ENCODE measurements at places on chromosomes 7 and 10. TPM values are rescaled to one million over a fixed set of nuclear protein-coding genes. Genes with fewer than 3 reads are reported as not detected.

DNA sequence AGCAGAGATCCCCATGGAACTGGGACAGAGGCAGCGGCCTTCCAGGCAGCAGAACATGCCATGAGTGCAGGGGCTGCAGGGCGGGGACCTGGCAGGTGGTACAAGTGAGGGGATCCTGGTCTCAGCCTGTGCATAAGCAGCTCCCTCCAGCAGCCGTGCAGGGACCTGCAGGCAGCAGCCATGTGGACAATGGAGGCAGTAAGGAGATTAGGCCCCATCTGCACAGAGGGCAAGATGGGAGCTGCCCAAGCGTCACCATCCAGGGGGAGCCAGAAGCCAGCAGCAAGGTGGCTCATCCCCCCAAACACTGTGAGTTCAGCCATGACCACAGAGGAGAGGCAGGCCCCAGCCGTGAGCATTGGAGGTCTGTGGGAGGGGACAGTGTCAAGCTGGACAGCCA lies 3.1 kb downstream of the DDC start:
- DNase-seq: no peak

Gene TDRD1
- total RNA-seq: 0.64 TPM

DNA sequence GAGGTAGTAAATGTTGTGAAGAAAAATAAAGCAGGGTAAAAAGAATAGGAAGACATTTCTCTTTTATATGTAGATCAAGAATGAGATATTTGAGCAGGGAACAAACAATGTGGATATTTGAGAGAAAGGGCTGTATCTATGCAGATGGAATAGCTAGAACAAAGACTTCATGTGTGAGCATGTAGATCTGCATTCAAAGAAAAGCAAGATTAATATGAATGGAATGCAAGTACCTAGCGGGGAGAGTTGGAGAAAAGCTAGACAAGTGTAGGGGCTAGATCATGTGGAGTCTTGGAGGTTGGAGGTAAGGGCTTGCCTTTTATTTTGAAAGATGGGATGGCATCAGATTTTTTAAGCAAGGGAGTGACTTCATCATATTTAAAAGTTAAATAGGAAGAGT lies 27.1 kb downstream of the SHOC2 start:
- no peak for DNase-seq

GRCh38 chr10:114917927-114918672 lies 19.9 kb upstream of the TRUB1 start:
- no peak for DNase-seq

DNA sequence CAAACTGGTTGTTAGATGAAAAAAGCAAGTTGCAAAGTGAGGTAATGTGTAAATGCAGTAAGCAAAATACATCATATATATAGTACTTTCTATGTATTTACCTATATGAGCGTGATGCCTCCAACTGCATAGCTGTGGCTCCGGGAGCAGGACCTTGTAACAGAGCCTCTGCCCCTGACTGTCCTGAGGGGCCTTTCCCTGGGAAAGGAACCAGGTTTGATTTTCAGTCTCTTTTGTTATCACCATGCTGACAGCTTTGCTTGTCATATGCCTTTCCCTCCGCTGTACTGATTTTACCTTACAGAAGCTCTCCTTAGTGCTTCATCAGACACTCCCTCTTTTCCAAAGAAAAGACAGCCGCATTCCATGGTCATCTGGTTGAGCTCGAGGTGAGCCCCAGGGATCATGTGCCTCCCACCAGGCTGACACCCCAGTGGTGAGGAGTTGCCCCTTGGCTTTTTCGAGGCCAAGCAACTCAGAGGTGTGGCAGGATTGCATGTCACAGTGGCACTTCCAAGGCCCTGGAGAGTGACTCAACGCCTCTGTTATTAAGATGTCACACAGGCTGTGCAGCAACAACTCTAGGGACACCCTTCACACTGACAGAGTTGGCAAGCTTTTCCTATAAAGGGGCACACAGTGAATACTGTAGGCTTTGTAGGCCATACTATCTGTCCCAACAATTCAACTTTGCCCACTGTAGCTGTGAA lies 78.9 kb downstream of the ALOX5 start:
- DNase-seq: no peak

DNA sequence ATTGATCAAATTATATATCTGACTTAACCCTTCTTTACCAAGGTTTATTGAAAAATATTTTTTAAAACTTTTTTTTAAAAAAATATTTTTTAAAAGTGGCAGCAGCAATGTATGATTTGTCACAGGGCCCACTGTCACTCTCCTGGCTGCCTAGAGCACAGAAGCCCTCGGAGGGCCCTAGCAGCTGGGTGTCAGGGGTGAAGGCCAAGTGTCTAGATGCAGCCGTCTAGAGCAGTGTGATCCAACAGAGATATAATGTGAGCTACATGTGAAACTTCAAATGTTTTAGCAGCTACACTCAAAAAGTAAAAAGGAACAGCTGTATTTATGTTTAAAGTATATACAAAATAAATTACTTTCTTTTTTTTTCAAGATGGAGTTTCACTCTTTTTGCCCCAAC lies 112.7 kb downstream of the ARHGAP22 start:
- no peak for DNase-seq

- no peak for DNase-seq
Observed at GRCh38 chr7:139886206-139886605, 57.1 kb downstream of the TBXAS1 start.

DNA sequence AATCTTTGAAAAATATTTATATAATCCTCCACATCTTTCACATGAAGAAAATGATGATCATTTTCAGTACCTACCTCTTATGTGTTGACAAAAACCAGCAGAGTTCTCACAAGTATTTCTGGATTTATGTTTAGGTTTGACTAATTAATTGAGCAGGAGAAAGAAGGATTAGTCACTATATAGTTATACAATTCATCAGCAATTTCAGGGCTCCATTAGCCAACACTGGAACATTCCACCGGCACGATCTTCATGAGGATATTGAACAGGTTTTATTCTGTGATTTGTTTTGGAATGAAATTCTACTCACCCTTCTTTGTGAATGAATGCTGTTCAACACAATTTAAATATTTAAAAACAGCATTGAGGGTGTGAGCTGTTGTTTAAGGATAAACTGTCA lies 163.2 kb downstream of the SEM1 start:
- no peak for DNase-seq

GRCh38 chr7:28176174-28176573 lies 4.4 kb downstream of the JAZF1 start:
- DNase-seq: no peak

GRCh38 chr10:35533565-35533964 lies 71.6 kb upstream of the GJD4 start:
- no peak for DNase-seq

DNA sequence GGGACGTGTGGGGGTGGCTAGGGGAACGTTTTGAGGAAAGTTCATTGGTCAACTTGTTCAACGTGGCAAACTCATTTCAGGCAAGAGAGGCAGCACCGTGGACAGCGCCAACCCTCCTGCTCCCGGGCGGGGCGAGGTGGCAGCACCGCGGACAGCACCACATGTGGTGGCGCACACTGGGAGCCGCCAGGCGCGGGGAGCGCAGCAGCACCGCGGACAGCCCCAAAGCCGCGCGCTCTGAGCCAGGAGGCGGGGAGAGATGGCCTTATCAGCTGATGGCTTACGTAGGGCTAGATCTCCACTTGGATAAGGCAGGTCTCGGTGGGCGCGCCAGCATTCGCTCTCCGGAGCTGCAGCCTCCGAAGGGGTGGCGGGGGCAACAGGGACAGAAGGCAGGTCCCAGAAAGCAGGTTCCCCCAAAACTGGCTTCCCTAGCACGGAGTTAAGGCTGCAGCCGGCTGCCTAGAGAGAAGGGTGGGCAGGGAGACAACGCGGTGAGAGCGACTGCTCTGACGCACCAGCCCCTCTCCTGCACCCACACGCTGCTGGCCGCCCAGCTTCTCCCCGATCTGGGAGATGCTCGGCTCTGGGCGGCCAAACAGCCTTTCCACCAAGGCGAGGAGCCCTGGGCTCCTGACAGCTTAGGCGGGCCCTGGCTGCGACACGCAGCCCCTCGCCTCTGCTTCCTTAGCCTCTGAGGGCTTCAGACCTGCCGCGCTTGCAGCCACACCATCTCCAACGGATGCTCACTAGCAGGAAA lies at the start of gene HTR5A:
TSS of gene HTR5A (plus strand) at position 333 of the 760 bp plus-strand sequence. CDS start 576 bp downstream, outside the sequence.
- peak; percentile 88 for DNase-seq

DNA sequence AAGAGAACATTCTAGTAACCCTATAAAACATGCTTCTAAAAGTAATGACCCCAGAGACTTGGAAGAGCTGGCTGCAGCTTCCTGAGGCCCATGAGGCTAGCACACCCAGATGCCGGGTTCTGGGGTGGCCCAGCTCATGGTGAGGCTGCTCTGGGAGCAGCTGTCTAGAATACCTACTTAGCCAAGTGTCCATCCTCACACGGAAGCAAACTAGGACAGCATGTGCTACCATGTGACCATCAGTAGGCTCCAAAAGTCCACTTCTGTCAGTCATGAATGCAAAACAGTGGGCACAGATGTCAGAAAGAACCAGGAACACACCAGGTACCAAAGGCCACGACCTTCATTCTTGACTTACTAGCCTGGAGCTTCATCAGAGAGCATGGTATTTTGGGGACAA lies 32.4 kb downstream of the CTBP2 start:
- no peak for DNase-seq

- no peak for DNase-seq
Observed at GRCh38 chr10:73019100-73019499, 64.5 kb upstream of the PLA2G12B start.

DNA sequence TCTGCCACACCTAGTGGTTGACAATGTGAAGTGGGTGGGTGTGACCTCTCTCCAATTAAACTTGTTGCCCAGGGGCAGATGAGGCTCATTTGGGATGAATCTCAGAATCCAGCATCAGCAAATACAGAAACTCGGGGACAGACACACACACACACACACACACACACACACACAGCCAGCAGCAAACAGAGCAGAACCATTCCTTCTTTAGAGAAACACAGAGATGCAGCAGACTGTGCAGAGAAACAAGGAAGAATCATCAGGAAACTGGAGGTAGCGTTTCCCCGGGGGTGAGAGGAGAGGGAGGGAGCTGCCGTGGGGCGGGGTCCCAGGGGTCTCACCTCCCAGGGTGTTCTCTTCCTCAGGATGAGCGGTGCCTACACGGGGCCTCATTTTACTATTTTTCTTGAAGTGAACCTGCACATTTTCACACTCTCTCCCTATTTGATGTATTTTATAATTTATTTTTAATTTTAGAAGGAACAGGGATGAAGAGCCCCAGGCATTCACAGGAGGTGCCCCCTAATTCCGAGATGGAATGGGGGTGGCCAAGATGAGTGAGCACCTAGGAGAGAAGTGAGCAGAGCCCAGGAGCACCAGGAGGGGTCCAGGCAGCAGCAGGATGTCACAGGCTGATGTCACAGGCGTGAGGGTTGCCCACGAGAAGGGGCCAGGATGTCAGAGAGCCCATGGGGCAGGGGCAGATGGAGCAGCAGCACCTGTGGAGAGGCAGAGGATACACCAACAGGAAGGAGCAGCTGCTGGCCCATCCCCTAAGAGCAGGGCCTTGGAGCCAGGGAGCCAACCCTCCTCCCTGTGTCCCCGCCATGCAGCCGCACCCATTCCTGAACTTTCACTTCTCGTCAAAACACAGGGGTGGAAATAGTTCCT lies 85.3 kb upstream of the PPP2R2D start:
- DNase-seq: no peak

Gene PTN
- total RNA-seq: 1.3 TPM

DNA sequence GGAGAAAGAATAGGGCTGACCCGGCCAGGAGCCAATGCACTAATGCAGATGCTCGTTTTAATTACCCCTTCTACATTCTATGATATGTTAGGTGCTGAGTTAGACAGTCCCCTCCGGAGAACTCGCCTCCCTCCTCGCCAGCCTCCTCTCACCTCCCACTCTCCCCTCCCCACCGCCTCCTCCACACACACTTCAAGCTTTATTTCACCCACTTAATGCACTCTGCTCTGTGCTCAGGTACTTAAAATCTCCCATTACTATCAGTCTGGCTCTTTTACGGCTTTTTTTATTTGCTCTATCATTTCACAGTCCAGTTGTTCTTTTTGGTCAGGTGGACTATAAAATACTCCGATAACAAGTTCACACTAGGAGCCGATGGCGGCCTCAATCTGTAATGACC lies 231.6 kb downstream of the TEX36 start:
- no peak for DNase-seq

DNA sequence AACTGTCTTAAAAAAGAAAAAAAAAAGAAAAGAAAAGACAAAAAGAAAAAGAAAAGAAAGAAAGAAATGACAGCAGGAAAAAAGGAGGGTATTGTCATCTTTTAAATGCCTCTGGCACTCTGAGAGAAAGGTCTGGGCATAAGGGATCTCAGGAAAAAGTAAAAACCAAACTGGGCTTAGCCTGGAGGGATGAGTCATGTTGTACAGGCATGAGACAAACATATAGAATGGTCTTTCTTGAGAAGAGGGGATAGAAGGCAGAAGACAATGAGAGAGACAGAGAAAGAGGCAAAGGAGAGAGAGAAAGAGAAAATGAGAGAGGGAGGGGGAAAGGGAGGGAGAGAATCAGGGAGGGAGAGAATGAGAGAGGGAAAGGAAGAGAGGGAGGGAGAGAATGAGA lies 32.3 kb upstream of the KCNMA1 start:
- no peak for DNase-seq

DNA sequence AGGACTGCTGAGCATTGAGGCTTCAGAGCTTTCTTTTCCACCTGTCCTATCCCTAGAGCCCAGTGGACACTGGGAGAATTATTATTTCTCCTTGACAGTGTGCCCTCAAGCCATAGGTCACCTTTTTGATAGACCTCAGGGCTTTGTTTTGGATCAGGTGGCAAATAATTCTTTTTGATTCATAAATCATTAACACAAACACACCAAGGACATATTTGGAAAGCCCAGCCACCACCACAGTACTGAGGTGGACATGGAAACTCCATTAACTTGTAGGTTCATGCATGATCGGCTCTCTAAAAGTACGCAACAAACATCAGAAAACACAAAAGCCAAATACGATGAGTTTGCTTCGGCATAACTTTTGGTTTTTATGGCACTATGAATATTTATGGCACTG lies 17.8 kb upstream of the PLEKHS1 start:
- no peak for DNase-seq

DNA sequence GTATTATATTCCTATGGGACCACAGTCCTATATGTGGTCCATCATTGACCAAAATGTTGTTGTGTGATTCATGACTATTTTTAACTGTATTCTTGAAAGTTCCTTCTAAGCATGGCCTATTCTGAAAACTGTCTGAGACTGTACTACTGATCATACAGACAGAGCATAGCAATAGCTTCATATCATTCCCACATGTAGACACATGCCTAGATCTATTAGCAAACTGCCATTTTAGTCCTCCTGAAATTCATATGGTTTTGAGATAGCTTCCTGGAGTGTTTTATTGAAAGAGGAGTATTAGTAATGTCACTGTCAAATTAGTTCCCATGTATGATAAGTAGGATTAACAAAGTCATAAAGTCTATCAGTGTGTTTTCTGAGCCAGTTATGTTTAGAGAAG lies 157.5 kb downstream of the BMPER start:
- DNase-seq: no peak
